ENCODE measurements at places on chromosomes 2 and 18.

- no peak for DNase-seq
Observed at GRCh38 chr2:63870679-63871078, 29.0 kb downstream of the UGP2 start.

GRCh38 chr2:52428224-52428623 lies 1339.4 kb upstream of the CHAC2 start:
- no peak for DNase-seq

- no peak for DNase-seq
Observed at GRCh38 chr18:25503567-25504081, 151.7 kb upstream of the ZNF521 start.

- DNase-seq = no peak
Observed at GRCh38 chr18:51630706-51631105, 433.2 kb upstream of the MEX3C start.

GRCh38 chr2:140747665-140748064 lies 1383.2 kb downstream of the LRP1B start:
- no peak for DNase-seq

DNA sequence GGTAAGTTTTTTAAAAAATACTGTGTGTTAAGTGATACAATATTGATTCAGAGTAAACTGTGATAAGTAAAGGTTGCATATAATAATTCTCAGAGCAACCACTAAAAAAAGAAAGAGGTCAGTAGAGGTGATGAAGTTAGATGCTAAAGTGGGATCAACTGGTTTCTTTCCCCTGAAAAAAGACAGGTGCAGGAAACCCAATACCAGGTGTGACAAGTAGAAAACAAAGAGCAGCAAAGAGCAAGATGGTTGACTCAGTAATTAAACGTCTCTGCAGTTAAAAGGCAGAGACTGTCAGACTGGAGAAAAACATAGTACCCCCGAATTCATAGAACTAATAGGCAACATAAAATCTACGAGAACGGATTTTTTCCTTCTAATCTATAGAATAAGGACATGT lies 128.3 kb downstream of the ATP9B start:
- no peak for DNase-seq

DNA sequence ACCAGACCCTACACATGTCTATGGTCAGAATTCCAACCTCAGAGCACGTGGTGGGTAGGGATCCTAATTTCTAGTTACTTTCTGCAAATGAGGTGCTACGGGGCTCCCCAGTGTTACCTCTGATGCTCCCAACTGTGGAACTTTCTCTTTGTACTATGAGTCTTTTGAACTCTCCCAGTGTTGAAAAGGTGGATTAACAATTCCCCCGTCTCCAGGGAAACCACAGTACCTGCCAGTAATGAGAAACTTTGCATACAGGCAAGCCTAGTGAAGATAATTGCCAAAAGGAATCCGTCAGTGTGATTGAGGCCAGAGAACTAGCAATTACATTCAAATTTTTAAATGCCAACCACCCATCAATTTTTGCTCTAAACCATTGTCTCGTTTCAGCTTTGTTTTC lies 129.0 kb upstream of the FOSL2 start:
- no peak for DNase-seq

GRCh38 chr2:231545105-231545902 lies 15.1 kb upstream of the NMUR1 start:
- no peak for DNase-seq

- no peak for DNase-seq
Observed at GRCh38 chr18:3354506-3354905, 92.6 kb downstream of the MYL12B start.

- no peak for DNase-seq
Observed at GRCh38 chr18:24504401-24504800, 44.0 kb downstream of the HRH4 start.

DNA sequence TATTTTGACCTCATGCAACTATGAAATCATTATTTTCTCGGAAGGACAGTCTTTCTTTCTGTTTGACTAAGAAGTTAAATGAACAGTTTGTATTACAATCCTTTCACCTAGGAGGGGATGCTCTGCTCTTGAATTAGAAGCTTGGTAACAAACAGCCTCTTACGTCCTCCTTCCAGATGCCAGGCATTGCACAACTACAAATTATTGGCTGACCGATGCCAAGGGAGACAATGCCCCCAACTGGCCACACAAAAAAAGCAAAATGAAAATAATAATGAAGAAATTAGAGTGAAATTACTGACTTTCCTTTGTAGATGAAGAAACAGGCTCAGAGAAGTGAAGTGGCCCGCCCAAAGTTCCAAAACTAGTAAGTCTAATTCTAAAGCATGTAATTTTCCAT lies 177.9 kb downstream of the CYRIA start:
- no peak for DNase-seq

- DNase-seq = no peak
Observed at GRCh38 chr2:47389692-47390091, 13.3 kb upstream of the MSH2 start.

DNA sequence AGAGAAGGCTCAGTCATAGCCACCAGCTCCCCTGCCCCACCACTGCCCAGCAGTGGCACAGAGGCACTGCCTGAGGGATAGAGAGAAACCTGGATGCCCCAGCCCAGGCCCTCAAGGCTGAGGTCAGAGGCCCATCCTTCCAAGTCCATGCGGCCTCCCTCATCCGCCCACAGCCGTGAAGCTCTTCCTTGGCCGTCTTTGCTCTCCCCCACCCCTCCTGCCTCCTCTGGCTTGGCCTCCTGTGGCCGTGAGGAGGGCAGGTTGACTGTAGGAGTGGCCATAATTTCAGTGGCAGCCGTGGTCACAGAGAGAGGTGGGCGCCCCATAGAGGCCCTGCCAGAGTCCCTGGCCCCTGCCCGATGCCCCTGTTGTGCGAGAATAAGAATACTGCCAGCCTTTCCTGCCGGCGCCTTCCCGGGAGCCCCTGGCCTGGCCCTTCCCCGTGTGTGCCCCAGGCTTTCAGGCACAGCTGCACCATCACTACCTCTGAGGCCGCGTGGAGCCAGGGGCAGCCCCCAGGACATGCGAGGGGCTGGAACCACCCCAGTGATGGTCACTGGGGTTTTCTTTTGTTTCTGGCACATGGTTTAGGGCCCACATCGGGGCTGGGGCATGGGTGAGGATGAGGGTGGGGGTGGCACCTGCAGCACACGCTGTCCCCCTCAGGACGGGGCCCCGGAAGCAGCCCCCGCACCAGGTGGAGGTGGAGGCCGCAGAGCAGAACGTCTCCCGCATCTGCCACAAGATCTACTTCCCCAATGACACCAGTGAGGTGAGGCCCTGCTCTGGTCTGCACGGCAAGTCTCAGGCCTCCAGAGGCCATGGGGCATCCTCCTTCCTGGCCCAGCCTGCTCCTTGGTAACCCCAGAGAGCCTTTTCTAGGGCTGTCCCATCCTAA lies 13.1 kb upstream of the GPR17 start:
- no peak for DNase-seq

DNA sequence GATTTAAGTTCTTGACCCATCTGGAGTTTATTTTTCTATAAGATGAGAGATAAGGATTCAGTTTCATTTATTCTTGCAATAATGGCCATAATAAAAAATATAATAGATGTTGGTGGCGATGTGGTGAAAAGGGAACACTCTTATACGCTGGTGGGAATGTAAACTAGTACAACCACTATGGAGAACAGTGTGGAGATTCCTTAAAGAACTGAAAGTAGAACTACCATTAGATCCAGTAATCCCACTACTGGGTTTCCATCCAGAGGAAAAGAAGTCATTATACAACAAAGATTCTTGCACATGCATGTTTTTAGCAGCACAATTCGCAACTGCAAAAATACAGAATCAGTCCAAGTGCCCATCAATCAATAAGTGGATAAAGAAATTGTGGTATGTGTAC lies 1040.5 kb upstream of the GYPC start:
- DNase-seq = no peak

DNA sequence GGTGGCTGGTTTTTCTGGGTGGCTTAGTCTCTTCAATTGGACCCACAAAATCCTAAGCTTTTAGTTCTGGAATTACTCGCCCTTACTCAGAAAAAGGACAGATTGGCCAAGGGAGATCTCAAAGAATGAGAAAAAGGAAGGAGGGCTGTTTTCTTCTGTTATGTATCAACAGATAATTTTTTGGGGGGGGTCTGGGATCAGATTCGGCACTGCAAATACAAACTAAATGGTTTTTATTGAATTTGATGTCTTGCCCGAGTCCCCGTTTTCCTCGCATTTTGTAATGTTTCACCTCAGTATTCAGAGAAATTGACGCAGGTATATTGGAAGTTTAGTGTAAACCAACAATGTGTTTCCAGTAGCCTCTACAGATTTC lies 762 bp downstream of the YIPF4 start:
- no peak for DNase-seq

DNA sequence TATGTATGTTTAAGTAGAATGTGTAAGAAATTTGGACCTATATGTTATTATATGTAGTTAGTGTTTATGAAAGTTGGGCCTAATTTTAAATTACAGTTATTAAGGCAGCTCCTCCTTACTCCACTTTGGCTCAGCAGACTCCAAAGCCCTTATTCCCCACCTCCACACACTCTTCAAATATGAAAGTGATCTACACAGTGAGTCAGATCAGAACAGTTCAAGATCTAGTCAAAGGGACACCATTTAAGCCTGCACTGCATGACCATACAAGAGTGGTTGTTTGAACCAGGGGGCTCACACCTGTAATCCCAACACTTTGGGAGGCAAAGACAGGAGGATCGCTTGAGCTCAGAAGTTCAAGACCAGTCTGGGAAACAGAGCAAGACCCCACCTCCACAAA lies 21.2 kb upstream of the PMAIP1 start:
- DNase-seq = no peak

GRCh38 chr2:113157118-113157896 lies 16.5 kb upstream of the PSD4 start:
- no peak for DNase-seq

DNA sequence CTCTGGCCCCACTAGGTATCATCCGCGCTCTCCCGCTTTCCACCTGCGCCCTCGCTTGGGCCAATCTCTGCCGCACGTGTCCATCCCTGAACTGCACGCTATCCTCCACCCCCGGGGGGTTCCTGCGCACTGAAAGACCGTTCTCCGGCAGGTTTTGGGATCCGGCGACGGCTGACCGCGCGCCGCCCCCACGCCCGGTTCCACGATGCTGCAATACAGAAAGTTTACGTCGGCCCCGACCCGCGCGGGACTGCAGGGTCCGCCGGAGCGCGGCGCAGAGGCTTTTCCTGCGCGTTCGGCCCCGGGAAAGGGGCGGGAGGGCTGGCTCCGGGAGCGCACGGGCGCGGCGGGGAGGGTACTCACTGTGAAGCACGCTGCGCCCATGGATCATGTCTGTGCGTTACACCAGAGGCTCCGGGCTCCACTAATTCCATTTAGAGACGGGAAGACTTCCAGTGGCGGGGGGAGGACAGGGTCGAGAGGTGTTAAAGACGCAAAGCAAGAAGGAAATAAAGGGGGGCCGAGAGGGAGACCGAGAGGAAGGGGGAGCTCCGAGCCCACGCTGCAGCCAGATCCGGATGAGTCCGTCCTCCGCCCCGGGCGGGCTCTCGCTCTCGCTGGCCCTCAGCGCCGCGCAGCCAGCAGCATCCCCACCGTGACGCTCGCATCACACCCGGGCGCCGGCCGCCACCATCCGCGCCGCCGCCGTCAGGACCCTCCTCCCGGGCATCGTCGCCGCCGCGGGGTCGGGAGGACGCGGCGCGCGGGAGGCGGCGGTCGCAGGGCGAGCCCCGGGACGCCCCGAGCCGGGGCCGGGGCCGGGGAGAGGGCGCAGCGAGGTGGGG lies 664 bp downstream of the NETO1 start:
- no peak for DNase-seq

DNA sequence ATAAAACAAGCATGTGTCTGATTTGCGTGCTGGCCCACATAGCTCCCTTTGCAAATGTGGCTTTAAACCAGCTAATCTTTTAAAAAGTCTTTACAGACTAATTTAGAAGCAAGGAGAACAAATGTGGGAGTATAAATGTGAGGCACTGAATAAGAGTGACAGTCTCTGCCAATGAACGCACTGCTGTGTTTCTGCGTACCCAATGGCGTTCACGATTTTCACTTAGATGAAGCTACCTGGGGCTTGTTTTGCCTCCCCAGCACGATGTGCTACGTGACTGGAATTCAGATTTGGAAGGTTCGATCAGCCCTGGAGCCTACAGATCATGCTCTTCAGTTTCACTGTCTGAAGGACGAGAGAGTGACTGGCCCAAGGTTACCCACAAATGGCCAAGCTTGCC lies 10.8 kb upstream of the CRACDL start:
- no peak for DNase-seq

DNA sequence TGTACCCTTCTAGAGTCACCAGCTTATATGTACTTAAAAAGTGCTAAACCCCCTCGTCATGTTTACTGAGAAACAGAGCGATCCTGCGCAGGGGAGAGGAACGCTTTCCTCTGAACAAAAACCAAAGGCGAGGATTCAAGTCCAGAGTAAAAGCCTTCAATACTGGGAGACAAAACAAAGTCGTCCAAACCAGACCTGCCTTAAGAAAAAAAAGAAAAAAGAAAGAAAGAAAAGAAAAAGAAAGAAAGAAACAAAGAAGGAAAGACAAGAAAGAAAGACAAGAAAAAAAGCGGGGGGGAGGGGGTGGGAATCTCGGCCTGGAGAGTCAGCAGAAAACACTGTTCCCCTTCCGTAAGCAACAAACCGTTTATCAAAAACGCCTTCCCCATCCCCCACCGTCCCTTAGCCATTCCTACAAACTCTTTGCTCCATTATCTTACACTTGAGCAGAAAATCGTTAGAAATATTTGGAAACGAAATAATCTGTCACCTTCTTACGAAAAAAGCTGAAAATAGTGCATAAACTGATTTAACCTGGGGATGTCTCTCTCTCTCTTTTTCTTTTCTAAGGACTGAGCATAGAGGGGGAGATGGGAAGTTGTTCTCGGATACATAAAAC lies 3.3 kb downstream of the PTGR3 start:
- no peak for DNase-seq

DNA sequence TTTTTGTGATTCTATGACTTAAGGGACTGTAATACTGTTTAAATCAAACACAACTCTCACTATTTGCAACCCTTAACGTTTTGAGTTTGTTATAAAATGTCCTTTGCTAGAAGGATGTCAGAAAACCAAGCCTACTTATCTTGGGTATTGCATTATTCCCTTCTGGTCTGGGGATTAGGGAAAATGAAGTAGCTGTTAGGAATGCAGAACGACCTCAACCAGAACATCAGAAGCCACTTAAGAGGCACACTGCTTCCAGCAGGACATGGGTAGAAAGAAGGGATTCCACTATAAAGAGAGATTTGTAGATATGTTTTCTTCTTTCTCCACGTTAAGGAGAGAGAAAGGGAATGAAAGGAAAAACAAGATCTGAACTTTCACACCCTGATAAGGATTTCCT lies 101.2 kb downstream of the SETBP1 start:
- no peak for DNase-seq

- no peak for DNase-seq
Observed at GRCh38 chr2:2542316-2542715, 211.2 kb upstream of the MYT1L start.

DNA sequence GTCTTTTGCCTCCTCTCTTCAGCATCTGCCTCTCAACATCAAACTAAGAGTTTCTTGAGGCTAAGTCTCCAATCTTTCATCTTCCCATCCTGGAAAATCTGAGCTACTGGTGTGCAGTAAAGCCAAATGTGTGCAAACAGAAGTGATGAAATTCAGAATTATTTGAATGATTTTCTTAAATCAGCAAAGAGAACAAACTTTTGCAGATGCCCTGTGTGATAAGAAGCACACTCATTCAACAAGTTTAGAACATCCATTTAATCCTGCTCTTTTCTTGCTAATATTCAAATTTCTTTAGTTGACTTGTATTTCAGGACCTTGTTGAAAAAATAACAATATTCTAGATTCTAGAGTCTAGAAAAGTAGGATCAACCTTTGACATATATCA lies 1374.9 kb upstream of the CELF4 start:
- no peak for DNase-seq

Data from activated CD4-positive, alpha-beta T cell treated with anti-CD3 and anti-CD28 coated beads for 1 hour (primary cell).